ENCODE measurements at places on chromosomes 12 and 14. TPM values are rescaled to one million over a fixed set of nuclear protein-coding genes. Genes with fewer than 3 reads are reported as not detected.

Gene ZCRB1
- 96.9 TPM for polyA plus RNA-seq

Gene SHMT2
- polyA plus RNA-seq = 86.9 TPM

Gene KDM5A
- polyA plus RNA-seq = 42.3 TPM

Gene SERPINA5
- polyA plus RNA-seq = 15.3 TPM

Gene NINJ2
- 0.93 TPM for polyA plus RNA-seq

Gene MORN3
- polyA plus RNA-seq = 1.5 TPM

Gene TAS2R43
- polyA plus RNA-seq = 0.61 TPM

Gene TTC6
- 0.12 TPM for polyA plus RNA-seq

- DNase-seq = no peak
Observed at GRCh38 chr14:90191585-90191984, 64.8 kb upstream of the PSMC1 start.

DNA sequence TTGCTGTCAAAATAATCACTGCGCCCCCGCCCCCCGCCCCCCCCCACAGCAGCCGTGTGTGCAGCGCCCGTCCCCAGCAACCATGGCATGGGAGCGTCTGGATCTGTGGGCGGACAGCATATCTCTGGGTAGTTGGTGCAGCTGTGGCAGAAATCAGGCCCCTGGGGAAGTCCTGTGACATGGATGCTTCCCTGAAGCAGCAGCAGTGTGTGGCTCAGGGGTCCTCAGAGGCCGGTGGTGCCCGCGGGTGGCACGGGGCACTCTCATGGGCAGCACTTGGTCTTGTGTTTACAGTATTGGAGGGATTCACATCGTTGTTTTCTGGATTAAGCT is 19.2 kb downstream of the XRCC3 start:
- no peak for DNase-seq

GRCh38 chr12:132118876-132119275 is 25.2 kb downstream of the DDX51 start:
- DNase-seq = no peak

GRCh38 chr12:88437226-88437625 is 143.0 kb downstream of the KITLG start:
- DNase-seq = no peak

DNA sequence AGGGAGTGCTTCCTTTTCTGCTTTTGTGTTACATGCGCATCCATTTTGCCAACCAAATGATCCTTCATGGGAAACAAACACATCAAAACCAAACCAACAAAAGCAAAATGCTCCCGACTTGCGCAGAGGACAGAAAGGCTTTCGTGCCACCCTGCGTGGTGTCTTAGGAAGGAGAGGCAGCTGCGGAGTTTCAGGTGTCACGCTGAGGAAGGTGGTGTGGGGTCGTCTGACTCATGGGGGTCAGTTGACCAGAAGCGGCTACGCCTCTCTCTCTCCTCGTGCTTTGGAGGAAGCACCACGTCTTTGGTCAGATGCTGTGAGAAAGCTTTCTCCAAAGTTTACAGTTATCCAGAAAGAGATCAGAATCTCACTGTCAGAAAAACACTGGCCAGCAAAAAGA is 7.9 kb downstream of the EMP1 start:
- DNase-seq = no peak

DNA sequence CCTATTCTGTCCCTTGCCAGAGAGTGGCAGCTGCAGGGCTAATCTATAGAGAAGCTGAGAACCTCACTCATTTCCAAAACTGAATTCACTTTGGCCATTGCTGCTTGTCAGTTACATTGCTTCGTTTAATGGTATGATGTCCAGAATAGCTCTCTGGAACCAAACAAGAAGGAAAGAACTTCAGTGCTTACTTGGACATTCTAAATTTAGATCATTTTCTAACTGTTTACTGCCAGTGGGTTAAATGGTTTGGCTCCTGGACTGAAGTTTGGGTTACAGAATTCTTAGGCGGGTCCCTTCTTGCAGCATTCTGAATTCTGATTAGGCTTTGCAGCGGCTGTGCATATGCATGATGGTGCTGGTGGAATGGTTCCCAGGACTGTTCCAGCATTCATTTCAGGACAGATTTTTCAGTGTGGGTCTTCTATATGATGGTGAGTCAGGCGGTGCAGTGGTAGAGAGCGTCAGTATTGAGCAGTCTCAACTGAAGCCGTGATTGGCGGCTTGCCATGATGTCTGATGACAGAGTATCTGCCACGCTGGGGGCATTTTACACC is 148.7 kb downstream of the DYRK2 start:
- DNase-seq = no peak

GRCh38 chr12:53743266-53744129 is 8.3 kb downstream of the CISTR start:
- no peak for DNase-seq

DNA sequence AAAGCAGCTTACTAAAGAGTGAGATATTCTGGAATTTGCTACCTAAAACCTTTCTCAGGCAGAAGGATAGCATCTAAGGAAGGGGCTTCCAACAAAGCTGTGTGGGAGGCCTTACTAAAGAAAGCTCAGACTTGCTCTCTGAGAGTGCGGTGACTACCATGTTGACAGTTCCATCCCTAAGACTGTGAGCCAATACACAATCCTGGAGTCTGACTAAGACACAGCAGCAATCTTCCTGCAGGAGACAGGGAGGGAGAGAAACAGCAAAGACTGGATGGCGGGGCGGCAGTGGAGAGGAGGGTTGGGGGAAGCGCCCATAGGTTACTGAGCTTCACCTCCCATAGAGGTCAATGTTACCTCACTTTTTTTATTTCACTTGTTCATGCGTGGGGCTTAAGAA is 70.9 kb downstream of the KITLG start:
- no peak for DNase-seq

- no peak for DNase-seq
Observed at GRCh38 chr12:2902272-2902880, 11.7 kb downstream of the TULP3 start.

- no peak for DNase-seq
Observed at GRCh38 chr14:63843796-63844195, 9.0 kb upstream of the SYNE2 start.

GRCh38 chr14:29668201-29668600 is 259.4 kb downstream of the PRKD1 start:
- no peak for DNase-seq

GRCh38 chr12:15155271-15155670 is 65.9 kb downstream of the RERG start:
- no peak for DNase-seq

DNA sequence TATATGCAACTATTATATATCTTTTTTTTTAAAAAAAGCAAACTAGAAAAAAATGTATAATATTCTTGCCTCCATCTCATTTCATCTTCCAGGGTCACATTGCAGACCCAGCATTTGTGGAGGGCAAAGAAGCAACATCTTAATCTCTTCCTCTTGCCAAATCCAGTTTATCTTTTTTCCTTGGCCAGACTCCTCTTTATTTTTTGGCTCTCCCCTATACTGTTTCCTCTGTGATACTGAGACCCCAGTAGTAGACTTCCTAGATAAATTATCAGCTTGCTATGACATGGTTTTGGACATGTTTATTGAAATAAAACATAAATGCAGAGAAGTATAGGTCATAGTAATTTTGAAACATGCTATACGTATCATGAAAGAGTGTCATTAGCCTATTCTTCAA is 303.8 kb upstream of the DDHD1 start:
- no peak for DNase-seq

DNA sequence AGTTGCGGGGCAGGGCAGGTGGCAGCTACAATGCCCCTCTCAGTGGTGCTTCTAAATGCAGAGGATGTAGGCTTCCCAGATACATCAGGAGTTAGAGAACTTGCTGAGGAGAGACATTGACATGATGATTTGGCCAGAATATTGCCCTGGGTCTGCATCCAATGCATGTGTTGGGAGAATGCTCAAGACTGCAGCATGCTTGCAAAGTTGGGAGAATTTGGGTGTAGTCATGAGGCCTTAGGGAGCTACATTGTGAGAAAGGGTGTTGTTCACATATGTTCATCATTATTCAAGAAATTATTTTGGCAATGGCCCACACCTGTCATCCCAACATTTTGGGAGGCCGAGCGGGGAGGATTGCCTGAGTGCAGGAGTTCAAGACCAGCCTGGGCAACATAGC is 149.9 kb downstream of the SAMD4A start:
- no peak for DNase-seq

GRCh38 chr14:102188187-102188586 is 48.5 kb downstream of the WDR20 start:
- no peak for DNase-seq

DNA sequence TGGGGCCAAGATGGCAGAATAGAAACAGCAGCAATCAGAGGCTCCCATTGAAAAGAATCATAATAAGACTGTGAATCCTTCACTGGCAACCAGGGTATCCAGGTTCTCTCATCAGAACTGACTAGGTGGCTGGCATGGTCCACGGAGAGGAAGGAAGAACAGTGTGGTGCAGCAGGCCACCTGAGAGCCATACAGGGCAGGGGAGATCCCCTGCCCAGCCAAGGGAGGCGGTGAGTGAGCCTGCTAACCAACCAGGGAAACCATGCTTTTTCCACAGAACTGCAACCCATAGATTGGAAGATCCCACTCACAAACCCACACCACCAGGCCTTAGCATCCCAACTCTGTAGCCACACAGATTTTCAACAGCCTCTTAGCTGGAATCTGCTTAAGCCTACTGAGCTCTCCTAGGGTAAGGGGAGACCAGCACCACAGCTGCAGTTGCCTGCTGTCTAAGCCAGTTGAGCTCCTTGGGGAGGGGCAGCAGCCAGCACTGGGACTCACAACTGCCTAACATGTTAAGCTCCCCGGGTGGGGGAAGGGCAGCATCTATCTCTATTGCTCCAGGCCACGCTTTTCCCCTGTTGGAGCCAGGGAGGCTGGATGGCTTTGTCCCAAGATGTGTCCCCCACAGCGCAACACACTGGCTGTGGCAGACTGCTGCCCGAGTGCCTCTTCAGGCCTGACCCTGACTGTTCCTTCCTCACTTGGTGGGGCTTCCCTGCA is 342.6 kb upstream of the CCDC196 start:
- no peak for DNase-seq

DNA sequence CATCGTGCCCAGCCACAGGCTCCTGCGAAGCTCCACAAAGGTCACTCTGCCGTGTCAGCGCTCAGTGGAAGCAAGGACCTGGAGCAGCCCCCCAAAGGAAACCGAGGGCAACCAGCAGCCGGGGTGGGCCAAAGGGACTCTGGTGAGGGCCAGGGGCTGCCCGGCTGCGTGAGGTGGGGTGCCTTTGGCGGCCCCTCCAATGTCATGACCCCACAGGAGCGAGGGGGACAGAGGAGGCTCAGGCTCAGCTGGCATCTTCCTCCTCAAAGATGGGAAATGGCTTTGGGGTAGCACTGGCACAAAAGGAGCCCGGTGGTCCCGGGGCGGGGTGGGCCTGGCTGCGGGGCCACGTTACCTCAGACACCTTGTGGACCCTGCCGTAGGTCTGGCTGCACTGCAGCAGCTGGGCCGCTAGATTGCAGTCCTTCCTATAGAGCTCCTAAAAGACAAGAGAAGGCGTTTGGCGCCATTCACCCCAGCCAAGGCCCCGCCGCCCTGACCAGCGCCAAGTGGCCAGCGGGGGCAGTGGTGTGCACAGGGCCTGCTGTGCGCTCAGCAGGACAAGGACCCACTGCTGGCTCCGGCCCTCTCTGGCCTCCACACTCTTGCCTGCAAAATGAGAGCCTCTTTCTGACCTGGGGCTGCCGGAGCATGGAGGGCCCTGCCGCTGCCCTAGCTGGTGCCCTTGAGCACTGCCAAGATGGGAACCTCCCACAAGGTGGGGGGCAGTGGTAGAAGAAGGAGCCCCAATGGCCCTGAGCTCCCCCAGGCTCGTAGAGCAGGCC is 46.9 kb downstream of the BEGAIN start:
- no peak for DNase-seq

GRCh38 chr12:6376079-6376869 is 911 bp upstream of the SCNN1A start:
- no peak for DNase-seq

DNA sequence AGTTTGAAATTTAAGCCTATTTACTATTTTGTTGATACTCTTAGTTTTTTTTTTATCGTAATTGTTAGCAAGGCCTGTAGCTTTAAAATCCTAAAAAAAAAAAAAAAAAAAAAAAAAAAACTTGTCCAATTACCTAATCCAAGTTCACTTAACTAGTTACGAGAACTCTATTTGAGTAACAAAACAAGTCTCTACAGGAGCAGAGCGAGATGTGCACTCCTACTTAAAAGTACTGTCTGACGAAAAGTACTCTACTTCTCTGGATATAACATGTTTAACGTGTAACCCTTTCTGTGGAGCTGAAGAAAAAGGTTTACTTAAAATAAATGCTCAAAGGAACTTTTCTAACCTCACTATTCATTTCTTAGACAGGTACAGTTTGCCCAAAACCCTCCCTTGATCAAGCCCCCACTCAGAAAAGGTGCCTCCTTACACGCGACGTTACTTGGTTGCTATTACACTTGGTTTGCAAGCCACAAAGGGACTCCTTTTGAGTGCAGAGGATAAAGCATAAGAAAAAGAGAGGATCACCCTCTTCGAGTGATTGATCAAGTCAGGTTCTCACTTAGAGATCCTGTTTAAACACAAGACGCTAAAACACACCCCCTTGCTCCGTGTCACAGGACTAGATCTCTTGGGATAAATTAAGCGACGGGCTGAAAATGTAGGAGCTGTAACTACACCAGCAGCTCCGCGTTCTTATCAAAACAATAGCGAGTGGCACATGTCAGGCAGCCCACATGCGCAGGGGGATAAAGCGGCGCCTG is 2.2 kb downstream of the BAZ1A start:
- peak; percentile 47 for DNase-seq

DNA sequence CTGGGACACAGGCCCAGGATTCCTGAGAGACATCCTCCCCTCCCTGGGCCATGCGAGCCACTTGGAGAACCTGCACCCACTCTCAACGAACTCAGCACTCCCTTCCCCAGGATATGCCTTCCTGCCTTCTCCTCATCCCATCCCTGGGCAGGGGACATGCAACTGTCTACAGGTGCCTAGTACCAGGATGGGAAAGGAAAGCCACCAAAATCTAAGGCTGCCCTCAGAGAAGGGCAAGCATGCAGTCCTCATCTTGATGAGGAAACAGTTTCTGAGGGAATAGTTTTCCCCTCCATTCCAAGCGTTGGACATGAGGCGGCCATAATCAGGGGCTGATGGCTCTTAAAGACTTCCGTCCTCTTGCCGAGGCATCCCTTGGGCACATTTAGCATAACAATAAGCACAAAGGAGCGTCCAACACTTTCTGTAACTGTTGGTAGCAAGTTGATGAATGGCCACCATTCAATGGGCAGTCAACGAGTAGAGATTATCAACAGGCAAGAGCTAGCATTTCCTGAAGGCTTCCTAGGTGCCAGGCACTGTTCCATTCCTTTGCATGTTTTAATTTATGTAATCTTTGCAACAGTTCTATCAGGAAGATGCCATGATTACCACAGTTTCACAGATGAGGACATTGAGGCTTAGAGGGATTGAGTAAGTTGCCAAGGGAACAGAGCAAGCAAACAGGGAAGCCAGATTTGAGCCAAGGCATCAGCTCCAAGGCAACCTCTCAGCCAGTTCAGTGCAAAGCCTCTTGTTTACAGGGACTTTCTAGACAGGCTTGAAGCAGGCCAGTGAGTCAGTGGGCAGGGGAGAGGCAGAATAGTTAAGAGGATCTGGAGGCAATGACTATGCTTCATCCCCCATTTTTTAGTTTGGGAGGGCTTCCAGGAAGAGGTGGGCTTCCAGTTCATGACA is 105.1 kb downstream of the SINHCAF start:
- no peak for DNase-seq

- no peak for DNase-seq
Observed at GRCh38 chr14:90519262-90519920, 122.6 kb downstream of the CALM1 start.

- no peak for DNase-seq
Observed at GRCh38 chr12:117936722-117937484, 31.9 kb downstream of the KSR2 start.
